ENCODE measurements at places on chromosomes 16 and 17. TPM values are rescaled to one million over a fixed set of nuclear protein-coding genes. Genes with fewer than 3 reads are reported as not detected.

Gene CFAP97D1
- total RNA-seq: not detected

Gene BICDL2
- 0.29 TPM for total RNA-seq

Gene MT1G
- total RNA-seq: not detected

Gene WNT9B
- total RNA-seq: 0.36 TPM

Gene TPPP3
- 0.59 TPM for total RNA-seq

Gene NGFR
- 0.29 TPM for total RNA-seq

Gene CALB2
- total RNA-seq: 1.1 TPM

Gene MT1A
- total RNA-seq: 0.59 TPM

Gene CAPN15
- 25.3 TPM for total RNA-seq

Gene C16orf89
- 0.59 TPM for total RNA-seq

Gene BCAS3
- 32.7 TPM for total RNA-seq

Gene NPIPB13
- 5.9 TPM for total RNA-seq

Gene DDX28
- 12.4 TPM for total RNA-seq

Gene SOX15
- 0.72 TPM for total RNA-seq

Gene ZDHHC7
- 134 TPM for total RNA-seq

Gene RHBDF1
- 39.5 TPM for total RNA-seq

Gene IL17C
- total RNA-seq: 0.29 TPM

Gene TAF15
- 53.3 TPM for total RNA-seq

Gene SUMO2
- 96.4 TPM for total RNA-seq

Gene PLXDC1
- total RNA-seq: 3.8 TPM

Gene PDILT
- total RNA-seq: not detected

Gene TP53TG3F
- total RNA-seq: not detected

Gene CCDC144A
- 28.0 TPM for total RNA-seq

Gene C16orf54
- 0.72 TPM for total RNA-seq

Gene KRT15
- 0.72 TPM for total RNA-seq

Gene PRR29
- total RNA-seq: 0.88 TPM

Gene CCDC200
- total RNA-seq: not detected

Gene ABCC6
- under 0.01 TPM for total RNA-seq

Gene TIMP2
- total RNA-seq: 164 TPM

Gene ICAM2
- total RNA-seq: 6.5 TPM

Gene MMP28
- total RNA-seq: 1.8 TPM

Gene FN3KRP
- 10.1 TPM for total RNA-seq

Gene CXCL16
- total RNA-seq: 11.2 TPM

Gene TNFRSF17
- not detected for total RNA-seq

Gene IGF2BP1
- 0.59 TPM for total RNA-seq

Gene CHST5
- under 0.01 TPM for total RNA-seq

Gene ULK2
- 27.5 TPM for total RNA-seq

Gene TEPSIN
- total RNA-seq: 18.0 TPM

Gene ODAD4
- total RNA-seq: 1.5 TPM

Gene MIEN1
- total RNA-seq: 16.5 TPM

Gene OTOA
- under 0.01 TPM for total RNA-seq

Gene GLG1
- total RNA-seq: 215 TPM

Gene PRSS53
- total RNA-seq: 2.7 TPM

Gene VPS9D1
- total RNA-seq: 13.3 TPM

Gene HSPB9
- not detected for total RNA-seq

Gene KRTAP9-3
- total RNA-seq: not detected

Gene TEX19
- total RNA-seq: under 0.01 TPM

Gene PRAC1
- 0.88 TPM for total RNA-seq

Gene TMEM235
- total RNA-seq: not detected

Gene KRTAP9-8
- not detected for total RNA-seq

Gene CACNG1
- not detected for total RNA-seq

Data from osteoblast (primary cell).